ENCODE measurements at places on chromosomes 6 and 20.
A peak's percentile ranks its signal among the peaks of the same experiment; 100 is the strongest.

DNA sequence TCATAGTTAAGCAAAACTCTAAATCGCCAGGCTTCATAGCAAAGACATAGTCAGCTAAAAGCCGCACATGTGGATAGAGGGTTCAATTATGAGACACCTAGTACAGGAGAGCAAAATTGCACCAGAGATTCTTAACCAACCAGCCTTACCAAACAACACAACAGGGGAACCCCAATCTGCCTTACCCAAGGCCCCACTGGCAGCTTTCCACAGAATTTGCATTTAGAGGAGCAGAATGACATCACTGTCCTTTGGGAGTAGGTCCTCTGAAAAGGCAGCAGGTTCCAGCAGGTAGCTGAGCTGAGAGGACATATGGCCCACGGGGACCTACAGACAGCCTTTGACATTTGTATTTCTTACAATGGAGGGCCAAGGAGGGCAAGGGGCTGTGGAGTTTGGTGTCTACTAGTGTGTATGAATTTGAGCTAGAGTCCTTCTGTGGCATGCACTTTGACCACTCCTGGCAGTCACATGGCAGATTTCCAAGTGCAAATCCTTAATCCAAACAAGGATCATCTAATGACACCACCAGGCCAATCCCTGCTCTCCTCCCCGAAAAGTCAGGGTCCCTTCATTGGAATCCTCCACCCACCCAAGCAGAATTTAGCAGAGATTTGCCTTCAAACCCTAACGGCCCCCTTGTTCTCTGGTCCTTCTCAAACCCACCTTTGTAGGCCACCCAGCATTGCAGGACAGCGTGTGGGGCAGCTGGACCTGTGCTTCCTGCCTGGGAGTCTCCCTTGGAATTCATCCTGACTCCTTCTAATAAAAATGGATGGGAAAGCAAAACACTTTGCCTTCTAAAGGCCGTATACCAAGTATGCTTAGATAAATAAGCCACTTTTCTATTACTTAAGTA lies 171.2 kb upstream of the SUPT3H start:
- peak; percentile 30 for ATAC-seq

GRCh38 chr6:135853227-135853626 lies 1.7 kb downstream of the PDE7B start:
- no peak for ATAC-seq

GRCh38 chr20:671252-672030 lies 4.2 kb downstream of the SCRT2 start:
- ATAC-seq = no peak

DNA sequence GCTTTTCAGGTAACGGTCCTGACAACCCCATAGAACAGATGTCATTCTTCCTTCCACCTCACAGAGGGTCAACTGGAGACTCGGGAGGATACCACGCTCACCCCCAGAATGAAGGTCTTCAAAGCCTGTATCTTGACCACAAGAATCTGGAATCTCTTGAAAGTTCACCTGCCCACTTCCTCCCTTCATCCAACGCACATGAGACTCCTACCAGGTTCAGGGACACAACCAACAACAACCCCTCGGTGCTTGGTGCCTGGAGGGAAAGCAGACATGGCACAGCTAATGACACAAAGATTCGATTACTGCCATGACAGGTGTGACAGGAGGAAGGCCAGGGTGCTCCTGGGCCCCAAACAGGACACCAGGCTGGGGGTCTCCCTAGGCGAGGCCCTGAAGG lies 8.2 kb downstream of the PMEPA1 start:
- no peak for ATAC-seq

DNA sequence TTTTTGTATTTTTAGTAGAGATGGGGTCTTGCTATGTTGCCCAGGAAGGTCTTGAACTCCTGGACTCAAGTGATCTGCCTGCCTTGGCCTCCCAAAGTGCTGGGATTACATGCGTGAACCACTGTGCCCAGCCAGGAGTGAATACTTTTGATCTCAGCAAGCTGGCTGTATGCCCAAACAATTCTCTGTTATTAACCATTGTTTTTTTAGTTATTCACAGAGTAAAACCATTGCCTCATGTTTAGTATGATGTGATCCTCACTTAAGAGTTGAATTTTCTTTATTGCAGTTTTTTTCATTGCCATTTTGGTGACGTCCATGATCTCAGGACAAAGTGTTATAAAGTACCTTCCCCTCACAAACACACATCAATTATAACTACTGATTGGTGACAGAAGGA lies 14.8 kb downstream of the C6orf141 start:
- no peak for ATAC-seq

GRCh38 chr6:81999826-82000225 lies 247.3 kb upstream of the TENT5A start:
- ATAC-seq = no peak

DNA sequence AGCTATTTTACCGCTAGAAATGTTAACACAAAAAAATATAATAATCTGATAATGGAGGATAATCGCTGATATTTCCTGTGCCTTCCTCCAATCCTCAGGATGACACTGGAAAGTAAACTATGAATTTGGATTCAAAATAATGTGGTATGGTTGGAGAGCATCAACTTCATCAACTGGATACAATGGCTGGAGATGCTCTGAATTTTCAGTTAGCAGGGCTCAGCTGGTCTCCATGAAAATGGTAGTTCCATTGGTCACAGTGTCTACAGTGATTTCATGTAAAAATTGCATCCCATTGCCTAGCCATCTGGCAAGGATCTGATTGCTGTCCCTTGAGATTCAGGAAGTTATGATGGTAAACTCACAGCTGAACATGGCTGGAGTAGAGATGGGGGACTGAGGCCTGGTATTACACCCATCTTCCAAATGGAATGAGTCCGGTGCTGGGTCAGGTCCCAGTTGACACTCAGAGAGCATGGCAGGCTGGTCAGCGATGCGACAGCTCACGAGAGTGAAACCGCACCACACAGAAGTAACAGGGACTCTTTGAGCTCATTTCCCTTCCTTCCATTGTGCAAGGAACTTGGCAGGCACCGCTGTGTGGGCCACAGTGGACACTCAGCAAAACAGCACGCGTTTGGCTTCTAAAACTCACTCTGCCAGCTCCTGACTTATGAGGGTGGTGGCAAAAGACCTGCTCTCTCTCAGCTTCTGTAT lies 142.4 kb upstream of the TNFAIP3 start:
- ATAC-seq = no peak

GRCh38 chr6:9412951-9413559 lies 977.7 kb upstream of the SLC35B3 start:
- no peak for ATAC-seq

DNA sequence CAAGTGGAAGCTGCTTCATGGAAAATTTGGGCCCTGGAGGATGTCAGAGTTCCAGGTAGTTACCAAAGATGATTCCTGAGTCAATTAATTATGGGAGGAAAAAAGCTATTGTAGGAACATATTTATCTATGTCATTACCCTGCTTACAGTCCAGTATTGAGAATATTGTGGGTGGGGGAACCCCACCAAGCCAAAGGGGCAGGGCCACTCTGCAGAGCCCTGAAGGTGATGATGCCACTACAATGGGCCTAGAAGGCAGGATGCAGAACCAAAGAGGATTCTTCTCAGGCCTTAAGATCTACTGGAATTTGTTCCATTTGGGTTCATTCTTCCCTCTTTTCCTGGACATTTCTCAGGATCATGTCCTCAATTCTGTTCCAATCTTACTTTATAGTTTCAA lies 375.2 kb upstream of the MARCKS start:
- ATAC-seq = no peak

GRCh38 chr6:30006170-30007131 lies 54.6 kb upstream of the POLR1H start:
- peak; percentile 41 for ATAC-seq

GRCh38 chr6:146200176-146200575 lies 171.3 kb downstream of the GRM1 start:
- no peak for ATAC-seq

- ATAC-seq = no peak
These were observed 1.4 kb upstream of the BPIFB1 start for GRCh38 chr20:33281550-33282146.

DNA sequence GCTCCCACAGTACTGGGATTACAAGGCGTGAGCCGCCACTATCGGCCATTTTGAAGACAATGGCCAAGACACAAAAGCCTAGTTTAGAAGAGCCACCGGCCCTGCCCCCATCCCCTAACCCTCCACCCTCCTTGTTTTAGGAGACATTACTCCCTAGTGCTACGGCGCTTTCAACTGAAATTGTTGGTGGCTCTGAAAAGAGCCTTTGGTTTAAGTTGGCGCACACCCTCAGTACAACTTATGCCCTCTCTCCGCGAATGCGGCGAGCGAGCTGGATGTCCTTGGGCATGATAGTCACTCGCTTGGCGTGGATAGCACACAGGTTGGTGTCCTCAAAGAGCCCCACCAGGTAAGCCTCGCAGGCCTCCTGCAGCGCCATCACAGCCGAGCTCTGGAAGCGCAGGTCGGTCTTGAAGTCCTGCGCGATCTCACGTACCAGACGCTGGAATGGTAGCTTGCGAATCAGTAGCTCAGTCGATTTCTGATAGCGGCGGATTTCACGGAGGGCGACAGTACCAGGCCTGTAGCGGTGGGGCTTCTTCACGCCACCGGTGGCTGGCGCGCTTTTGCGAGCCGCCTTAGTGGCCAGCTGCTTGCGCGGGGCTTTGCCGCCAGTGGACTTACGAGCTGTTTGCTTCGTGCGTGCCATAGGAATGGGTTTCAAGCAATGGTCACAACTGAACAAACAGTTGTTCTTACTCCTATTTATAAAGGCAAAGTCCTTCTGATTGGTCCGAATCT lies 114.9 kb upstream of the BTN3A2 start:
- peak; percentile 64 for ATAC-seq

- no peak for ATAC-seq
These were observed 71.8 kb upstream of the L3MBTL3 start for GRCh38 chr6:129946439-129947140.

- ATAC-seq = peak; percentile 15
These were observed 655 bp downstream of the FAM184A start for GRCh38 chr6:119077643-119078375.

DNA sequence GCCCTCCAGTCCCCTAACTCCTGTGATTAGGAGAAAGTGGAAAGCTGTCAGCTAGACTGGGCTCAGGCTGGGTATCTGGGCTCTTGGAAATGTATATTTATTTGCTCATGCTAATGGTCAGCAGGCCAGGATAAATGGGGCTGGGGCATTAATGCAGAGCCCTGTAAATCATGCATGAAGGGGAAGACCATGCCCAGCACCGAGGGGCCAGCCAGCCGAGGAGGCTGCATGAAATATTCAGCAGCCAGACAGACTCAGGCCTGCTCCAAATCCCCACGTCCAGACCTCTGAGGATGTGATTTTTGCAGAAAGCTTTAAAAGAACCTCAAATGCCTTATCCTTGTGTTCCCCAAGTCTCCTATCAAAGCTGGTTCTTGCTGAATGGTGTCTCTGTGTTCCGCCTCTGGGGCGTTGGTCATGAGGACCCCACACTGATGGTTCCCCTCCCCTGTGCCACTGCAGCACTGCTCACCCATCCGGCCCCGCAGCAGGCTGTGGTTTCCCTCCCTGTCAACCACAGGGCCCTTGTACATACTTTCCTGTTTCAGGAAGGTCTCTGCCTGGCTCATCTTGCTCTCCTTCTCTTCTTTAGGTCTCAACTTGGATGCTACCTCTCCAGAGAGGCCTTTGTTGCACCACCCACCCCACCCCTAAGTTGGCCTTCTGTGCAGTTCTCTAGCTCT lies 358.4 kb downstream of the CDH26 start:
- ATAC-seq = no peak
